ENCODE measurements at places on chromosomes 4 and X. TPM values are rescaled to one million over a fixed set of nuclear protein-coding genes. Genes with fewer than 3 reads are reported as not detected.

DNA sequence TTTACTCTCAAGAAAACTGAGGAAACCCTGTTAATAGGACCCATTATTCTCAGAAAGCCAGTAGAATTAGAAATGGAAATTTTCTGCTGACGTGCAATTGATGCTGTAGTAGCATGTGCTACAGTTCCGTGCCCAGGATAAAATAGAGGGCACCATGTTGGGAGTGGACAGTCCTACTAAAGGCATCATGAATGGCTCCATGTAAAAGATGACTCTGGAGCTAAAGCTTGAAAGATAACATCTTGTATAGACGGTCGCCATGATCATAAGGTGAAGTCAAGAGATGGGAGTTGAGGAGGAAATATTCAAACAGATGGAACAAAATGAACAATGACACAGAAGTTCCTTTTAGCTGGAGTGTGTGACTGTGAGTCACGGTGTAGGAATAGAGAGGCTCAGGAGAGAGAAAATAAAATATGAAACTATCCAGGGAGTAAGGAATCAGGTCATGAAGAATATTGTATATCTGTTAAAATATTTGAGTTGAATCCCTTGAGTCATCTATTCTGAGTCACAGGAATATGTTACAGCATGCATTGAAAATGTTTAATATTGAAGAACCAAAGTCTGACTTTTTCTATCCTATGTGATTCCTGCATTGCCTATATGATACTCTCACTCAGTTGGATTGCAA, 31.8 kb downstream of the ANXA10 start:
- DNase-seq, result peak; percentile 41

GDPD2 gene
- 0.17 TPM for total RNA-seq

DNA sequence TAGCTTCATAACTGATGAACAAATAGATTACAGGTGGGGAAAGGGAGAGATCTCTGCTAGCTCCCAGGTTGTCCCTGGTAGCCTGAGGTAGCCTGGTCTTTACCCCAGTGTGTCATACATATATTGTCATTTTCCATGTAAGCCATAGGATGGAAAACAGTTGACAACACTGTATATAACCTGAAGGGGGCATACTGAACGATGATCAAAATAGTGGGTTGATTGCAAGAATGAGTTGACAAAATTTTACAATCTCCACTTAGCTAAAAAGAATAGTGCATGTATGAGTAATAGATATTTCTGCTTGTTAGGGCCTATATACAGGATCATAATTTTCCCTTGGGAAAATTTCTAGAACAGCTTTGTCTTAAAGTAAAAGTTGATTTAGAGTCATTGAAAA, 304.1 kb upstream of the HAND2 start:
- DNase-seq, result no peak

- peak; percentile 59 for DNase-seq
Observed at GRCh38 chrX:13284570-13284969, 35.3 kb downstream of the ATXN3L start.

MAGEC1 gene
- not detected for total RNA-seq

NDNF gene
- 6.7 TPM for total RNA-seq

DNA sequence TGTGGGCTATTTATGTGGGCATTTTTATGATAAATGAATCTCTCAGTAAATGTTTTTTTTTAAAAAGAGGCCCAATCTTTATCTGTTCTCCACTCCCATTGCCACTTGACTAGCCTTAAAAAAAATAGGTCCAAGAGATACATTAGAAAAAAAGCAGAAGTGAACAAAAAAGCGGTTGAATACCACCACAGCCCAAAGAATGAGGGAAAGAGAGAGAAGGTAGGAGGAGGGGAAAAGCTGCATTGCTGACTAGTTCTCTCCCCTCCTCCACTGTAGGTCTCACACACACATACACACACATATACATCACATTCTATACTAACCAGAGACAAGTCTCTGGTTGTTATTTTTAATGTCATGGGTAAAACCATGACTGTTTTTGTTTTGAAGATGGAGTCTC, 95.8 kb upstream of the IL13RA1 start:
- DNase-seq, result no peak

HSFX1 gene
- 0.47 TPM for total RNA-seq

DNA sequence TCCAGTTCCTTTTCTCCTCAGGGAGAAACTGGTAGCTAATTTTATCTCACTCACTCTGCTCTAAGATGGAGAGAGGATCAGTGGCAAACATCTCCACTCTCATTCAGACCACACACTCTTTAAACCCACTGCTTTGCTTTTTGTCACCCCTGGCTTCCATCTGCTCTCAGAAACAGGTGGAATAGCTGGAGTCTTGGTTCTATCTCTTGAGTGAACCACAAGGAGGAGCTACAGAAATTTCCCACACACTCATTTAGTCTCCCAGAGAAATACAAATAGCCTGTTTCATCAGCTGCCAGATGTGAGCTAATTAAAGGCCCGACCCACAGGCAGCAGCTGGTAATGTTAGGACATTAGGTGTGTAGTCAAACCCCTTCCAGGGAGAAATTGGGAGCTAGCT, 96.6 kb downstream of the STPG2 start:
- no peak for DNase-seq

- no peak for DNase-seq
Observed at GRCh38 chr4:93759506-93759905, 69.0 kb upstream of the ATOH1 start.

DNA sequence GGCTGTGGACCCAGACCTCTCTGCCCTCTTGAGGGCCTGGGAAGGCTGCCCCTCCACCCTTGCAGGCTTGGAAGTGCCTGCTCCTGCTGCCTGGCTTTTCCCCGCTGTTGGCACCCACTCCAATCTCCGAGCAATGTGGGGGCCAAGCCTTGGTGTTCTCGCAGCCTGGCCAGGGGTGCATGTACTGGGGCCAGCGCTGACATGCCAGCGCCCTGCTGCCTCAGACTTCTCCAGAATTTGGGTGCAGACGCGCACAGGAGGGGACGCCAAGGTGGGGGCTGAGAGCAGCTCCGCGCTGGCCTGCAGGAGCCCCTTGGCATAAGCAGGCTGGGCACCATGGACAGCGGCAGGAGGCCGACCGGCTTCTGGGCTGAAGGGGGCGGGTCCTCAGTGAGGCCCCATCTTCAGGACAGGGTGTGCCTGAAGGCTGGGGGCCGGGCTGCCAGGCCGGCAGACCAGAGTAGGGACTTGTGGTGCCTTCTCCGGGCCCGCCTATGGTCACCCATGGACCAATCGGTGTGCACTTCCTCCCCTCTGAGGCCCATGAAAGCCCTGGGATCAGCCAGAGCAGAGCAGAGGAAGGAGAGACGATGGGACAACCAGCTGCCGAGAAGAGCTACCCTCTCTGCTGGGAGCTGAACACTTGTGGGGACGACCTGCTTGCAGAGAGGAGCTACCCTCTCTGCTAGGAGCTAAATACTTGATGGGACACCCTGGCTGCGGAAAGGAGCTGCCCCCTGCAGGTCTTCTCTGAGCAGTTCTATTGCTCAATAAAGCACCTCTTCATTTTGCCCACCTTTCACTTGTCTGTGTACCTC, 118.3 kb downstream of the DNAAF6 start:
- DNase-seq, result peak; percentile 33

DNA sequence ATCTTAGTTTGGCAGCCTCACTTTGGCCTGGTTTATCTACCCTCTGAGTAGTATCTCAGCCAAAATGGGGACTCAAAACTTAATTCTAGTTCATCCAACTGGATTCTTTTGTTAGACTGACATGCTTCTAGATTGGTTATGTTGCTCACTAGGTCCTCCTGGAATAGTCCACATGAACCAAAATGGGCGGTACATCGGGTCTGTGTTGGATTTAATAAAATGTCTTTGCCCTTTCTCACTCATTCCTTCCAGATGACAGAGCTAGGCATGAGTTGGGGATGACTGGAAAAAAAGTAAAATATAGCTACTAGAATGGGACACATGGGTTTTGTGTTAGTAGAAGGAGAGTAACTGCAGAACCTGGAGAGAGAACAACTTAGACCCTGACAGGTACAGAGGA, 247.9 kb downstream of the CCSER1 start:
- DNase-seq, result no peak

- DNase-seq, result no peak
Observed at GRCh38 chrX:144265641-144266040, 381.8 kb downstream of the UBE2NL start.

- no peak for DNase-seq
Observed at GRCh38 chrX:114038358-114038757, 545.5 kb upstream of the HTR2C start.

- peak; percentile 41 for DNase-seq
Observed at GRCh38 chr4:25113915-25114904, 46.0 kb downstream of the SEPSECS start.
